NCI-H2081 (cell line): ENCODE measurements at places on chromosomes 6 and 20.

- no peak for DNase-seq
Measured at GRCh38 chr6:165844801-165845364, 181.8 kb upstream of the PDE10A start.

DNA sequence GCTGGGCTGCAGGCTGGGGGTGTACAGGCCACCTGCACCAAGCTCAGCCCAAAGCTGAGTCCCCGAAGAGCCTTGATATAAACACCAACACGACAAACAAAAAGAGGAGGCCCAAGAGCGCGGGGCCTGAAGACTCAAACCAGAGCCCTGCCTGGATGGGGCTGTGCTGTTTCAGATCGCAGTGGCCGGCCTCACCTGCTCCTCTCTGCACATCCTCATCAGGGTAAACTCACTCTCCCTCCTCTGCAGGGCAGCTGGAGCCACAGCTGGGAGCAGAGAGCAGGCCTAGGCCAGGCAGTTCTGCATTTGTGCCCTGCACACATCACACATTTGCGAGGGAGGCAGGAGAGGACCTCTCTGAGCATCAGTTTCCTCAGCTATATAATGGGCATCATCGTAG, 3.7 kb upstream of the RBM38 start:
- no peak for DNase-seq

DNA sequence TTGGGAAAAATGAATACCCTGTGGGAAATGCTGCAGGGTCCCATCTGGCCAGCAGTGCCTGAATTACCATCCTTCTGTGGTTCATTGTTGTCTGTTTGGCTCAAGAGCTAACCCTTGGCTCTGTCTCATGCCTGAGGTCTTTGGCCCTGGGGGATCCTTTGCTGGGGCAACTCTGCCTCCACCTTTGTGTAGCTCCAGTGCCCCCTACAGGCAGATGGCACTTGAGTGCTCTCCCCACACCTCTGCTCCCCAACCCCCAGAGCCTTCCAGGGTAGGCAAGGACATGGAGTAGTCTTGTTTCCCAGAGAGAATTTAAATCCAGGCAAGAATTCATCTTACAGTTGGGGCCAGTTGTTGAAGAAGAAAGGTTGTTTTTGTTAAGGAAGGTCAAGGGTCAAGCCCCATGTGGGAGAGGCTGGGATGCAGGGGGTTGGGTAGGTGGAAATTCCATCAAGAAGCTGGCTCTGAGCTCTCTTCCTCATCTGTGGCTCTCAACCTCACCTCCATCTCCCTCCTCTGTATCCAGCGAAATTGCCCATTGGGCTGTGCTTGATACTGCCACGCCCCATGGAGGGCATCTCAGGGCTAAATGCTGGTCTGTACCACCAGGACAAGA, 44.2 kb downstream of the ZNF831 start:
- DNase-seq, result peak; percentile 2

DNA sequence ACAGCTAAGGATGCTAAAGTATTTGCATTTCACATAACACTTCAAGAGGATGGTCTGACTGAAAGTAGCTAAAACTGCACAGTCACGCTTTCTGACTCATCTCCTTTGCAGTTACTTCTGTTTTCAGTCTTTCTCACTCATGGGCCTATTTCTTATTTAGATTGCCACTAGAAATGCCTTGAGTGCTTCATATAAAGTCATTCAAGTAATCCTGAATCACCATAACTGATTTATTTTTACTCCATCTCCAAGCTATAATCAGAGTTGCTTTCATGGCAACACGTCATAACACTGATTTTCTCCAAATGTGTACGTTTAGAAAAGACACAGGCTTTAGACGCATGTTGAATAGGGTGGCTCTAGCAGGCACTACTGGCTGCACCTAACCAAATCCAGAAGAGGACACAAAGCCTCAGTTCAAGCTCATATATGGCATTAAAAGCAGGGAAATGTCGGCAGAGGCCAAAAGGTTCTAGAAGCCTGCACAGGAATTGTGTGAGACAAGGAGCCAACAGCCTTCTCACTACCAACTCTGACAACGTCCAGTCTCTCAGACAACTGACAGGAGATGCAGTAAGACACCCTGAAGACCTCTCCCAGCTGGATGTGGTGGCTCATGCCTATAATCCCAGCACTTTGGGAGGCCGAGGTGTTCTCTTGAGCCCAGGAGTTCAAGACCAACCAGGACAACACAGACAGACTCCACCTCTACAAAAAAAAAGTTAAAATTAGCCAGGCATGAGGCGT, 64.1 kb upstream of the BEND6 start:
- no peak for DNase-seq

DNA sequence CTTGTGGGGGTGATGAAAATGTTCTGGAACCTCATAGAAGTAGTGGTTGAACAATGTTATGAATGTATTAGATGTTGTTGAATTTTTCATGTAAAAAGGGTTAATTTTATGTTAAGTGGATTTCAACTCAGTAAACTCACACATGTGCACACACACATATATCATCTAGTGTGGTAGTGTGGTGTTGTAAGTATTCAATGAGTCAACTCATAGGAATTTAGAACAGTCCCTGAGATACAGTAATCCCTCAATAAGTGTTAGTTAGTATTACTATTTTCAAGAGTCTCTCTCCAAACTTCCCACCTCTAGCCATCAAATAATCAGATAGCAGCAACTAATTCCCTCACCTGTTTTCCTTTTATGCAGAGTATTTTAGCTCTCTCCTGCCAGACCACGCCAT, 563.1 kb upstream of the JARID2 start:
- no peak for DNase-seq

- DNase-seq, result no peak
Measured at GRCh38 chr6:39681674-39682121, 43.5 kb downstream of the KIF6 start.

DNA sequence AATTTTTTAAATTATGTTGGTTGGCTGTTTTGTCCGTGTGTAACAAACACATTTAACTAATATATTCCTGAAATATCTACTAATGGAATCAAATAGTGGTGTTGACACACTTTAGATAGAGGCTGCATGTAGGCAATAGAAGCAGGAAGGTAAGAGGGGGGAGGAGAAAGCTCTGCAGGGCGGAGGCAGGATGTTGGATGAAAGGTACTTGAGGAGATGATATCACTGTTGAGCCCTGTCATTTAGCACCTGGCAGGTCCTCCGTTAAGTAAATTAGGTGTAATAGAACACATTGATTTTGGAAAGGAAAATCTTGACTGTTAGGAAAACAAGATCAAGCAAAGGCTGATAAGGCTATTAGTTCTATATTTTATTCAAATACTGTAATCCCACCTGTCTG, 618.7 kb downstream of the PKHD1 start:
- DNase-seq, result no peak
